ENCODE measurements at places on chromosomes 2 and 18.

DNA sequence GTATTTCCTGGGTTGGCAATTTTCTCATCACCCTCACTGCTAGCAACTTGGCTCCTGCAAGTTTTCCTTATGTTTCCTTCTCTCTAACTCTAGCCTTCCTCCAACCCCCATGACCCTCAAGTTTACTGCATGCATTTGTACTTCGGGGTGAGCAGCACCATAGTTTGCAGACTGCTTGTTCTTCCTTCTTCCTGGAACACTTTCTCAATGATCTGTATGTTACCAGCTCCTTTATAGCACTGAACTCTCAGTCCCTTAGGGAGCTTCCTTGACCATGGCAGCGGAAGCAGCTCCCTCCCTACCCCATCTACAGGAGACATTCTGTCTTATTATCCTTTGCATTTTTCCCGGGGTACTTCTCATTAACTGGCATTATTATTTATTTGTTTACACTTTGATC, 1089.5 kb upstream of the GYPC start:
- no peak for DNase-seq

- DNase-seq = no peak
These were observed 155.3 kb downstream of the UXS1 start for GRCh38 chr2:106038601-106039375.

DNA sequence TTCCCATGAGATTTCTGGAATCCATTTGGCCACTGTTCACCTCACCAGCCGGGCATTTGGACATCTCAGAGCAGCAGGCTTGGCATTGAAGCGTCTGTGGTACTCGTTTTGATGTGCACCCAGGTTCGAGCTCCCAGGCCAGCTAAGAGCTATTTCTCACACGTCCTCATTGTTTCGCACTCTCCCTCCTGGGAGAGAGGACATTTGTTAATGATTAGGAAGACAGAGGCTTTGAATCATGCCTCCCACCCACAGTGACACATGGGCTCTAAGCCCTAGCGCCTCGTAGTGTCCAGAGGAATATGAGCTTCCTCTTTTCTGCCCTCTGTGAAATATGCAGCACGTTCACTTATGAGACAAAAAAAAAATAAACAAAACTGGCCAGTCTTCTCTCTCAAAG, 361.8 kb downstream of the RND3 start:
- peak; percentile 86 for DNase-seq

DNA sequence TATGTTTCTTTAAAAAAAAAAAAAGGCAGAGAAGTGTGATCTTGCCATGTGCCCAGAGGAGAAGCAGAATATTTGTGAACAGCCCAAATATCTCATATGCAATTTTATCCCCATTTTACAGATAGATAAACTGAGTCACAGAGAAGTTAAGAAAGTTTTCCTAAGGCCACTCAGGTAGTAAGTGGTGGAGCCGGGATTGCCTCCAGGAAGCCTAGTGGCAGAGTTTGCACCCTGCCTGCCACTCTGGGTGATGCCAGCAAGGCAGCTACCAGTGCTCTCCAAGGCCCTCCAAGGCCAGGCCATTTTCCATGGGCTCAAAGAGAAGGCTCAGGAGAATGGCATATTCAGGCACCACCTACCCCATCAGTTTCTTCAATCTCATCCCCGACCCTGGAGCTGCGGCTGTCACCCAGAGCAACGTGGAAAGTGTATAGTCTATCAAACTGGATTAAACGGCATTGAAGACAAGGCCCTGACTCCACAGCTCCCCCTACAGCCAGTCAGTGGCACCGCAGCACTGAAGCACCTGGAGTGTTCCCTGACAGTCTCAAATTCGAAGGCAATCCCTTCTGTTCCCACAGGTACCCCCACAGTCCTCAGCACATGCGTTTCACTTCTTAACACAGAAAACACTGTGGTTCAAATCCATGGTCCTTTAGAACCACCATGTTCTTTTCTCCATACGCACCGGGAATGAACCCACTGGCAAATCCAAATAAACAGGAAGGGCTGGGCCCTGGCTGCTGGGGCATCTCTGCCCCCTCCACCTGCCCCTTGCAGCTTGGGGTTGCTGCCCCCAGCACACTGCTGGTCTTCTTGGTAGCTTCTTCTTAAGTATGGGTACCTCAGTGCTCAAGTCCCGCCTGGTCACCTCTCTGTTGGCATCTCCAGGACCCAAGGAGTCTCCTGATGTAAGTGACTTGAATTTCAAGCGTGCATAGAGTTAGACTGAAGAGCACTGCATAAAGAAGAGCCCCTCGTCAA, 175.3 kb downstream of the INHBB start:
- peak; percentile 47 for DNase-seq

DNA sequence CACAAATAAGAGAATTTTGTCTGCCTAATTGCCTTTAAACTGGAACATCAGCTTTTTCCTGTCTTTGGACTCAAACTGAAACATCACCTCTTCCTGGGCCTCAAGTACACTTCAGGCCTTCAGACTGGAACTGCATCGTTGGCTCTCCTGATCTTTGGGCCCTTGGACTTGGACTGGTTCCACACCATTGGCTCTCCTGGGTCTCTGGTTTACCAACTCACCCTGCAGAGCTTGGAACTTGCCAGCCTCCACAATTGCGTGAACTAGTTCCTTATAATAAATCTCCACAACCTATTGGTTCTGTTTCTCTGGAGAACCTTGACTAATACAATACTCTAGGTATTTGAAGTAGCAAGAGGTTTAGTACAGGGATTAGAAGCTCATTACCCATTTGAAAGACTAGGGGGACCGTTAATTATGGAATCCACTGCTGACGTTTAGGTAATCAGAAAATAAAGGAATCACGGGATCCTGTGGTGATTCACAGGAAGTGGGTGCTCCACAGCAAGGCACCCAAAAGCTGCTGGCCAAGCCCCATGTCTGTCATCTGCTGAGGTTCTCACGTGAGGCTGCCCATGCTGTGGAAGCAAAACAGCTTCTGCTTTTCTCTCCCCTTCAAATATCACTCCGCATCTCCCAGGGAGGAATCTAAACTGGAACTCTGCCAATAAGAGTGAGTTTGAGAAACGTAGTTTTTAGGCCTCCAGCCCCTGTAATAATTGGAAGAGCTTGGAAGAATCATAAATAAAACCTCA, 20.0 kb upstream of the SGPP2 start:
- DNase-seq = no peak

- no peak for DNase-seq
These were observed 82.0 kb upstream of the CCDC195 start for GRCh38 chr2:224798180-224798579.

GRCh38 chr18:44761812-44762211, 81.1 kb downstream of the SETBP1 start:
- DNase-seq = no peak

DNA sequence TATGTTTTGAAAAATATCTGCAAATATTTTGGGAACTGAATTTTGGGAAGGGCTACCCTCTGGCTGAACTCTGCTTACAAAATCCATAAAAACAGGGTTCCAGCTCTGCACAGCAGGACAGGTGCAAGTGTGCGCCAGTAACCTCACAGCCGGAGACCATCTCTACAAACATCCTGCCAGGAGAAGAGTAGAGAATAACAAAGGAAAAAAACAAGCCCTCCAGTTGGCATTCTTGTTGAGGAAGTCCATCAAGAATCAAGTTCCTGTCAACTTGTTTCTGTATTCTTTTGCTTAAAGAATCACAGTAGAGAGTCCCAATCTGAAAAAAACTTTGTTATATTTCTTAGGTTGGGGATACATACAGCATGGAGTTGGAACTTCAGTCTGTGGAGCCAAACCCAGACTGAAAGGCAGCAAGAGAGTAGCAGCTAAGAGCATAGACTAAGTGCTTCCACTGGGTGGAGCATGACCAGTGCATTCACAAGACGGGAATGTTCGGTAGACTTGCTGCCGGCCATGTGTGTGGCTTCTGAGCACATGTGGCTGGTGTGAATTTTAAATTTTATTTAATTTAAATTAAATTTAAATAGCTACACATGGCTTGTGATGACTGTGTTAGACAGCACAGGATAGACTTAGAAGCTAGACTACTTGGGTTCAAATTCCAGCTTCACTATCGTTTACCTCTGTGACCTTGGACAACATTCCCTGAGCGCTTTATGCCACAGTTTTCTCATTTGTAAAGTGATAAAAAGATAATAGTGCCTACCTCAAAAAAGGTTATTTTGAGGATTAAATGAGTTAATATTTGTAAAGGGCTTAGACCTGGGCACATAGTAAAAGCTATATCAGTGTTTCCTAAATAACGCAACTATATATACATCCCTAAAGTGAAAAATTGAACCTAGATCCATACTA, 41.9 kb downstream of the SPTBN1 start:
- peak; percentile 37 for DNase-seq

GRCh38 chr2:161722547-161723503, 98.6 kb downstream of the SLC4A10 start:
- DNase-seq = no peak

- DNase-seq = no peak
These were observed 1.5 kb upstream of the PRKAG3 start for GRCh38 chr2:218833023-218833609.

- no peak for DNase-seq
These were observed 52.9 kb upstream of the RPL31 start for GRCh38 chr2:100948942-100949811.

DNA sequence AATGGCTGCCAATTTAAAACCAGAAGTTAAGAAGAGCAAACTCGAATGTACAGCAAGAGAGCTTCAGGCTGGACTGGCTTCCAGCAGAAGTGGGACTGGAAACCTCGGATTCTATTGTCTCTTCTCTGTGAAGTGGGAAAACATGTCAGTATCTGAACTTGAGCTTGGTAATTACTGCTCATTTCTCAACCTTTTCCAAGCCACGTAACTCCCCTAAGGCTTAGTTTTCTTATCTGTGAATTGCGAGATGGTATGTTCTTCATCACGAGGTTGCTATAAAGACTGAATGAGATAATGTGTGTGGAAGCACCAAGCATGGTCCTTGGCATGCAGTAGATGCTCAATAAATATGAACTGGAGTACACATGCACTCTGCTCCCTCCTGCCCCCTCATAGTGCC, 259.4 kb upstream of the SPRED2 start:
- no peak for DNase-seq

GRCh38 chr18:40357536-40357935, 1597.5 kb upstream of the PIK3C3 start:
- DNase-seq = no peak

DNA sequence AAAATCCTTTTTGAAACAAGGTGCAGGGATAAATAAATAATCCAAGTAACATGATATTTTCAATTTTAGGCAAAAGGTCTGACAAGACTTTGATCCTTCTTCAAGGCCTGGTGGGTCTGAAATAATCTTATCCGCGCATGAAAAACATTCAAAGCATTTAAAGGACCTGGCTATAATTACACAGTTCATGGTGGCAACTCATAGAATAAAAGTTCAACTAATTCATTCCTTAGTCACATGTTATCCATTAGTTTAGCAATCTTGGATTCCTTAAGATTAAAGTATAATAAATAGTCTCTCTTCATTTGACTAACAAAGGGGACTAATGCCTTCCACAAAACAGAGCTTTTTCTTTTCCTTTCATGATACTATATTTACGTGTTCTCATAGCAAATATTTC, 21.0 kb upstream of the SLC38A11 start:
- DNase-seq = no peak

- peak; percentile 25 for DNase-seq
These were observed 12.0 kb upstream of the DDX1 start for GRCh38 chr2:15579641-15580040.

- DNase-seq = no peak
These were observed 102.2 kb downstream of the DLGAP1 start for GRCh38 chr18:4352746-4353551.

GRCh38 chr2:110101901-110102803, 13.5 kb downstream of the MALL start:
- peak; percentile 50 for DNase-seq

GRCh38 chr2:26067980-26068507, 34.2 kb downstream of the RAB10 start:
- no peak for DNase-seq

- DNase-seq = no peak
These were observed 2.2 kb downstream of the RBM45 start for GRCh38 chr2:178114462-178114861.

DNA sequence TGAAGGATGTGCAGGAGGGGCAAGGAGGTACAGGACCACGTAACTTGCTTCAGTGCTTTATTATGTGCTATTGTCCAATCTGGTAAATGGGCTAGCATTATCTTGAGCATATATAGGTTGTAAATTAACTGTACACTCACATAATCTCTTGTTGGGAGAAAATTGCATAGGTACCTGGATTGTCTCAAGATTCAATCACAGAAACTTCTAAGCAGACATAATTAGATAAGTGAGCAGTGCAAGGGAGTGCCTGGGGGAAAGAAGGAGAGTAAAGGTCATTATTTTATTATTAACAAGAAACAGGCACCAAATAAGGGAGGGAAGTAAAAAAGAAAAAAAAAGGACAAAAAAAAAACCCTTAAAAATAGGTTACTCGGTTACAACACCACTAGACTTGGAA, 186.2 kb downstream of the MBD5 start:
- no peak for DNase-seq

GRCh38 chr2:28951910-28952835, 28.9 kb upstream of the TOGARAM2 start:
- DNase-seq = no peak

- DNase-seq = no peak
These were observed 148.0 kb downstream of the DNER start for GRCh38 chr2:229566370-229566769.

GRCh38 chr2:74690571-74690970, 36.5 kb downstream of the SEMA4F start:
- peak; percentile 71 for DNase-seq

DNA sequence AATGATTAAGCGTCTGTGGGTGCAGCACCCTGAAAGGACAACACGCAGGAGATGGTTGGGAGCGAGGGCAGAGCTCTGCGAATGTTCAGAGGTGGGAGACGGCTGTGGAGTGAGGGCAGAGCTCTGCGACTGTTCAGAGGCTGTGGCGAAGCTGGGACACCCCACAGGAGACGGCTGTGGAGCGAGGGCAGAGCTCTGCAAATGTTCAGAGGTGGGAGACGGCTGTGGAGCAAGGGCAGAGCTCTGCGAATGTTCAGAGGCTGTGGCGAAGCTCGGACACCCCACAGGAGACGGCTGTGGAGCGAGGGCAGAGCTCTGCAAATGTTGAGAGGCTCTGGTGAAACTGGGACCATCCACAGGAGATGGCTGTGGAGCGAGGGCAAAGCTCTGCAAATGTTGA, 40.0 kb upstream of the SNTG2 start:
- no peak for DNase-seq

DNA sequence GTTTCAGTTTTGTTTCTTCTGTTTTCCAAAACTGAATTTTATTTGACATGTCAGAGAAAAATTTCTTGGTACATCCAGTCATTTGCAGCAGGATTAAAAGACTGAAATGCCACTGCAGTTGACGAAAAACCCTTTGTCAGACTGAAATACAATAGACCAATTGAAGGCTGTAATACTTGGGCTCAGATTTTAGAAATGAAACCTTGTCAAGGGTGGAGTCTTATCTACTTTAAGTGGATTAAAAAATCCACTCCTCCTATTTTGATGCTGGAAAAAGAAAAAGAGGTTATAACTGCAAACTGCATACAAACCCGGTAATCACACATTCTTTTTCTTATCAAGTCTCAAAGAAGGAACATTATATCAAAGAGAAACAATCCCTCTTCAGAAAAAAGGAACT, 80.2 kb upstream of the NEUROD1 start:
- no peak for DNase-seq
